Cerebellar cortex (tissue), 1 donor: ENCODE measurements at places on chromosomes 13 and 19.

GRCh38 chr19:38316477-38317067 is 825 bp upstream of the YIF1B start:
- no peak for DNase-seq

DNA sequence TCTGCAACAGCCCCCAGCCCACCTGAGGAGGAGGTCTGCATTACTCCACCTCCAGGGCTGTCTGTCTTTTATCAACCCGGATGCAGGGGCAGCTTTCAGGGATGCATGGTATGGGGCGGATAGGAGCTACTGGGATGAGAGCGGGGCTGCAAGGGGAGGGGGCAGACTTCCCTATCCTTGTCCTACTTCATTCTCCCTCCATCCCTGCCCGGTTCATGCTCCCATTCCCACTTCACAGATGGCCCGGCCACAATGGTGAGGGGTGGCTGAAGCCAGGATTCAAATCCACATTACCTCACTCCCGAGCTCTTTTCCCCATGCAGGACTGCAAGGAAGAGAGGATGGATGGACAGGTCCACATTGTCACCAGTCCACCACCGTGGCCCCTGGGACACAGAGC is 40.5 kb upstream of the VSTM2B start:
- DNase-seq, result no peak

DNA sequence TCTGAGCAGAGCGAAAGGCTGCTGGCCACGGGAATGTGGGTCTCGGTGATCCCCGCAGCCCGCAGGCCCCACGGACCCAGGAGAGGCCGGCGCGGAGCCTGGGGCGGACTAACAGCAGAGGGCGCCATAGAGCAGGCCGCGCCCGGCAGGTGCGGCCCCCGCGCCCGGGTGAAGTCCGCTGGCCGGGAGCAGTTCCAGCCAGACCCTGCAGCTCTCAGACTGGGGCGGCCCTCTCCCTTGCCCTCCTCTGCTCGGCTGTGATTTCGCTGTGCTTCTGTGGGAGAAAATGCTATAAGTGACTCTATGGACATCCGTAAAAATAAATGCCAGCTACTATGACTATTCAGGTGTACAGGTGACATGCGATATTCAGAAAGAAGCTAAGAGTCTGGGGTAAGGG is 37.7 kb downstream of the GSX1 start:
- peak; percentile 21 for DNase-seq

DNA sequence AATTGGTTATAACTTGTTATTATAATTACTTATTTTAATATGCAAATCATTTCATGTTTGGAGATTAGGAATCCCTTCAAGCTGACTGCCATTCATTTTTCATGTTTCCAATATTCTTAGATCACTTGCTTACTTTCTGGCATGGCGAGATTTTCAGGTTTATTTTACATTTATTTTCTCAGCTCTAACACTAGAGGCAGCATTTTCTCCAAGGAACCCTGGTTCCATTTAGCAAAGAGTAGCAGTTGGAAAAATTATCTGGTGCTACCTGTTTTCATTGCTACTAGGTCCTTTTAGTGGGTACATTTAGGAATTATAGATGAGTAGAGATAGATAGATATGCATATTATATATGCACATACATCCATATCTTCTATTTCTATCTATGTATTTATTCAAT is 90.9 kb upstream of the TRPC4 start:
- no peak for DNase-seq

DNA sequence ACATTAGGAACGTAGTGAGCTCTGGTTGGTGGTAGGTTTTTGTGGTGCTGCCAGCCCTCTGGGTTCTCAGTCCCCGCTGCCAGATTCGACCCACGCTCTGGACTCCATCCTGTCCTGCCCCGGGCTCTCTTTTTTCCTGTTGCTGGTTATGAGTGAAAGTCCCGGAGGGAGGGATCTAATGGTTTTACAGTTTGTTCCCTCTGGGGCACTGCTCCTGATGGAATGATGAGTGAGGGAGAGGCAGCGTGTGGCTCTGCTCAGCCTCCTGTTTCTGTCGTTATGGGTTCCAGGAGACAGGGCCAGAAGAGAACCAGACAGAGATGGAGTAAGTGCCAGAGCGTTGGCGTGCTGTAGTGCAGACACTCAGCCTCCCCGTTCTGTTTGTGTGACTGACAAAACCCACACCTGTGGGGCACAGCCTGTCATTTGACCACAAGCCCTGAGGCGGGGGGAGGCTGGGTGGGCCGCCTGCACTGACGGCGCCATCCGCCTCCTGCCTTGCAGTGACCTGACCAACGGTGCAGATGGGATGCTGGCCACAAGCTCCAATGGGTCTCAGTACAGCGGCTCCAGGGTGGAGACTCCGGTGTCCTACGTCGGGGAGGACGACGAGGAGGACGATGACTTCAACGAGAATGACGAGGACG is 18.3 kb downstream of the ATP4B start:
- DNase-seq, result peak; percentile 66

DNA sequence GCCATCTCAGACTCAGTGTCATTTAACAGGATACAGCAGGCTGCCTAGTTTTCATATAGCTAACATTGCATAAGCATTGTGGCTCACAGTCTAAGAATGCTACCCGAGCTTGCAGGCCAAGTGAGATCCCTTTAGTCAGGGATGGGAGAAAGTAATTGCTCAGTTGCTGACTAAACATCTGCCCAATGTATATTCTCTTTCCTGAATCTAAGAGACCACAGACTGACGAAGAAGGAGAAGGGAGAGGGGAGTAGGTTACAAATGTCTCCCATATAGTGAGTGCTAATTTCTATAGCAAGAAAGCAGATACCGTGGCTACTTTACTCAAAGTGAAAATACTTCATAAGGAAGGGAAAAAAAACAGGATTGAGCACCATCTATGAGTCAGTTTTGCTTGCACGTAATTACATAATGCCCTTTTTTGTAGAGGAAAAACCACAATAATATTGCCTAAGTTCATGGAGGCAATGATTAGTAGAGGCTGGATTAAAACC is 453.9 kb downstream of the COG6 start:
- no peak for DNase-seq

DNA sequence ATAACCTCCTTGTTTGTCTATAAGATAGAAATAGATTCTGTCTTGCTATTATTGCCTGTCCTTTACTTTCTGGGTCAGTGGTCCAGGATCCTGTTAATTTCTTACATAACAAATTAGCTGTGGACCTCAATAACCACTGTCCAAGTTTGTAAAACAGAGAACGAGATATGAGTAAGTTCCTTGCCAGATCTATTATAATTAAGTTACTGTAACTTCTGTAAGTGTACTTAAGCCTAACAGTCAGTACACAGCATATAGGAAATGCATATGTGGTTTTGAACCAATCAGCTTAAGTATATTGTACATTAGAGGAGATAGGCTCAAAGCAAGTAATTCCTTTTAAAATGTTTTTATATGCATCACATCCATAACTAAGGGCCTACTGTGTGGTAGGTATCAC is 34.9 kb downstream of the HTR2A start:
- DNase-seq, result no peak

- DNase-seq, result no peak
Measured at GRCh38 chr13:48654511-48654910, 782 bp downstream of the CYSLTR2 start.

GRCh38 chr19:58326501-58326913 is 287 bp upstream of the ZSCAN22 start:
- no peak for DNase-seq

GRCh38 chr13:46352805-46353204 is 34.2 kb downstream of the RUBCNL start:
- DNase-seq, result no peak

GRCh38 chr13:94992036-94992960 is 280.0 kb upstream of the SOX21 start:
- no peak for DNase-seq

DNA sequence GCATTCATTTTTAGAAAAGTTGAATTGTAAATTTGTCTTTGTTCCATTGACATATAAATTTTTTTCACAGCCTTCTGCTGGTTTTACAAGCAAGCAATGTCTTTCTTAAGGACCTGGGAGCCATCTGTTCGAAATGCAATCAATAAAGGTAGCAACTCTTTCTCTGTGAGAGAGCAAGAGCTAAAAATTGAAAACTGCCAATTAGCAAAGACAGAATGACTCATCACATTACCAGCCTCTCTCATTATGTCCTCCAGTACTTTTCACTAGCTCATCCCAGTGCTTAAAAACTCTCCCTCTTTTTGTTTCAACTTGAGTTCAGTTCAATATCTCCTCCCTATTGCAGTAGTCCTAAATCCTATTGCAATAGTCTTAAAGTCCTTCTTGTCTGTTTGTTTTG is 760.7 kb upstream of the SLITRK6 start:
- DNase-seq, result no peak

GRCh38 chr13:64928696-64929499 is 2301.2 kb downstream of the PCDH9 start:
- DNase-seq, result no peak

GRCh38 chr19:39514840-39515550 is at the start of gene SELENOV:
Gene SELENOV (plus strand): TSS chr19:39515139. CDS start chr19:39515213, 74 bp downstream.
- peak; percentile 36 for DNase-seq

GRCh38 chr19:10920781-10921180 is 7.7 kb downstream of the YIPF2 start:
- DNase-seq, result no peak

DNA sequence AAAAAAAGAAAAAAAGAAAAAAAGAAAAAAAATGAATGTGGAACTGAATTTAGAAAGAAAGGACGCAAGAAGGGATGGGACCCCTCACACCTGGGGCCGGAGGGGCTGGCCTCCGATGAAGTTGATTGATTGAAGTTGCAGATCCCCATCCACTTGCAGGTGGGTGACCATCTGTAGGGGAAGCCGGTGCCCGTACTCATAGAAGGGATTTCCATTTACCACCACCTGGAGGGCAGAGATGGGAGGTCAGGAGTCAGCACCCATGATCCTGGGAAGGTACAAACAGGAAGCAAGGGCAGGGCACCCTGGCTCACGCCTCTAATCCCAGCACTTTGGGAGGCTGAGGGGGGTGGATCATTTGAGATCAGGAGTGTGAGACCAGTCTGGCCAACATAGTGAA is 6.4 kb downstream of the LGALS4 start:
- no peak for DNase-seq

DNA sequence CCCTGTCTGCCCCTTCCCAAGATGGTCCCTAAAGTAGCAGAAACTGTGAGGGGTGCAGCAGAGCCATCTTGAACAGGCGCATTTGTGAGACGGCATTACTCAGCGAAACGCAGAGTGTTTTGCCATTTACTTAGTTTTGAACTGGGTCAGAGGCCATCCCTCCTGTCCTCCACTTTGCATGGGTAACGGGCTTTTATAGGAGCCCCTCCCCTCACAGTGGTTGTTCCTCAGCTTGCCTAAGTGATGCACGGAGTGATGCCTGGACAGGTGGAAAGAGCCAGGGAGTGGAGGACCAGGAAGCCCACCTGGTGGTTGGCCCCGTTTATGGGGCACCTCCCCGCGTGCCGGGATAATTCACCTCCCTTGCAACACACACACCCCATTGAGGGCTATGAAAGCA is 68.0 kb upstream of the C1QTNF9 start:
- DNase-seq, result no peak

- DNase-seq, result no peak
Measured at GRCh38 chr13:42650506-42650905, 76.6 kb downstream of the TNFSF11 start.

DNA sequence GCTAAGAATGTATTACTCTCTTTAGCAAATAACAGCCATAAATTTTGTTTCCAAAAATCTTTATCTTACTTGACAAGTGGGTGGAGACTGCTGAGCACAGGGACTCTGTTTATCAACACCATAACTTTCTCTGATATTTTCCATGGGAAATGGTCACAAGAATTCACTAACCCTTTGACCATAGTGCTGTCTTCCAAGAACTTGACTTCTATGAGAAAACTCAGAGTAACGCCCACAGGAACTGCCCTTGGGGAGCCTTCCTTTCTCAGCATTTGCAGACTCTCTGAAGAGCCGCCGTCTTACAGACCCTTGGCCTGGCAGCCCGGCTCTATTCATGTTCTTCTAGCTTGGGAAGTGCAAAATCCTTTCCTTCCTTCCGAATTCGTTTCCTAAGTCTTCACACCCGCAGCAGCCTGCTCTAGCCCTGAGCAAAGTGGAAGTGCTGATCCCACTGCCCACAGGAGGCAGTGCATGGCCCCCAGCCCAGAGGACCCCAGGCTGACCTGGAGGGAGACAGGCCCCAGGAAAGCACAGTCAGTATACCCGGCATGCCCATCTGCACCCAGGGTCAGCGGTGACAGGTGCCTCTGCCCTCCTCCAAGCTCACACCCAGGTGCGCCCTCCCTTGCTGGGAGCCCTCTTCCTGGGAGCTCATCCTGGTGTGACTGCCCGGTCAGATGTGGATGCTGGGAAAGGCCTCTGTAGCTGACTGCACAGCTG is 10.2 kb downstream of the GAS6 start:
- no peak for DNase-seq

GRCh38 chr13:27942972-27943371 is 23.2 kb downstream of the PDX1 start:
- DNase-seq, result no peak

GRCh38 chr13:94267581-94268366 is 211.7 kb downstream of the DCT start:
- no peak for DNase-seq

GRCh38 chr13:91141543-91142061 is 205.9 kb upstream of the MIR17HG start:
- DNase-seq, result peak; percentile 77

DNA sequence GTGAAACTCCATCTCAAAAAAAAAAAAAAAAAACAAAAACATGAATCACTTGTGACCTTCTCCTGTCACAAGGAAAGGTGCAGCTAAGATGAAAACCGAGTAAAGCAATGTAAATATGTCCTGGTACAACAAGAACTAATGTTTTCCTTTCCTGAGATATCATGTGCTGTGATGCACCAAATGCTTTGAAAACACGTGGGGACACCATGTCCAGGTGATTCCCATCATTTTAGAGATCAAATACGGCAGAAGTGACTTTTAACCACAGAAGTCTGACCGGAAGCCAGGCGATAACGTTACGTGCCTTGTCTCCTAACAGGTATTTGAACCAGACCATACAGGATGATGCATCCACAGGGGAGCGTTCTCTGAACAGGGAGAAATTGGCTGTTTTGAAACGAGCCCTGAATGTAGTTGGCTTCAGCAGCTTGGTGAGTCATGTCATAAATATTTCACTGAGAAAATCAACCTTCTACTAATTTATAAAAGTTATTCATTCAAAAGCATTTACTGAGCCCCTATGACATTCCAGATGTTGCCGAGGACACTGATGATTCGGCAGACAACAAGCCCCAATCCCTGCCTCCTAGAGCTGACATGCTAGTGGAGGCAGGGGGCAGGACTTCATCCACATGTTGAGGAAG is 328.1 kb downstream of the MYO16 start:
- no peak for DNase-seq

- DNase-seq, result no peak
Measured at GRCh38 chr13:47455626-47456025, 545.4 kb downstream of the SUCLA2 start.

GRCh38 chr19:46579361-46579879 is 21.7 kb upstream of the CALM3 start:
- peak; percentile 74 for DNase-seq

- no peak for DNase-seq
Measured at GRCh38 chr13:48159826-48160225, 64.9 kb upstream of the MED4 start.

DNA sequence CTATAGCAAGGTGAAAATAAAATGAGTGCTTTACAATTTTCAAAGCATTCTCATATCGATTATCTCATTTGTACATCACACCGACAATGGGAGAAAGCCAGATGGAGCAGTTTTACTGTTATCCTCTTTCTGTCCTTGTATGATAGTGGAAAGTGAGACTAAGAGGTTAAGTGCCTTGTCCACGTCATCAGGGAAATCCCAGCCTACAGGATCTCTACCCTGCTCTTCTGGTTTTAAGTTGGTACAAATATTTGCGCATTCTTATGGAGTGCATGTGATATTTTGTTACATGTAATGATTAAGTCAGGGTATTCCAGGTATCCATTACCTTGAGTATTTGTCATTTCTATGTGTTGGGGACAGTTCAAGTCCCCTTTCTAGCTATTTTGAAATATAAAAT is 12.4 kb upstream of the ENOX1 start:
- DNase-seq, result no peak
